NCI-H2081 treated with DMSO at 0.1 percent for 48 hours (cell line): ENCODE measurements at places on chromosomes 11 and 22.
A peak's percentile ranks its signal among the peaks of the same experiment; 100 is the strongest.

GRCh38 chr11:9266132-9266736 is 1.1 kb upstream of the DENND5A start:
- DNase-seq: no peak

DNA sequence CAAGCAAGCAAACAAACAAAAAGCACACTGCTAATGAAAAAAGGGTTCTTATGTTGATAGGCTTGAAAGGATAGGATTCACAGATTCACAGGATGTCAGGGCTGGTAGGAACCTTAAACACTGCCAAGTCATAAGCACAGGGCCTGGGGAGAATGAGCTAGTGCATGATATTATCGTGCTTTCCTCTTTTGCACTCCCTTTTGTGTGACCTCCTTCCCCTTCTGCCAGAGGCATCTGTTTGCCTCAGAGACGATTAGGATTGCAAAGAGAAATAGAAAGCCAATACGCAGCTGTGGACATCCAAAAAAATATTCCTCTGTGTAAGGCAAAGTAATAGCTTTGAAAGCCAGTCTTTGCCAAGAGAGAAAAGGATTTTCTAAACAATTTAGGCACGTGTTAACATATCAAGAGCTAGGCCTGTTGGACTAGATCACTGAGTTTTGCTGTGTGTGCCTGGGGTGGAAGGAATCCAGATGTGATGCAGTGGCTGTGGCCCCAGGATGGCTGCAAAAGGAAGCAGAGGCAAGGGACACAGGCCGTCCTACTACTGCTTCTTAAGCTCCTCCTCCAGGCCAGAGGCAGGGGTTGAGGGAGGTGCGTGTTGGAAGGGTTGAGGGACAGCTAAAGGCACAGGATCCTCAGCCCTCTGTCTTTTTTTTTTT is 30.6 kb downstream of the MCHR1 start:
- DNase-seq: no peak

DNA sequence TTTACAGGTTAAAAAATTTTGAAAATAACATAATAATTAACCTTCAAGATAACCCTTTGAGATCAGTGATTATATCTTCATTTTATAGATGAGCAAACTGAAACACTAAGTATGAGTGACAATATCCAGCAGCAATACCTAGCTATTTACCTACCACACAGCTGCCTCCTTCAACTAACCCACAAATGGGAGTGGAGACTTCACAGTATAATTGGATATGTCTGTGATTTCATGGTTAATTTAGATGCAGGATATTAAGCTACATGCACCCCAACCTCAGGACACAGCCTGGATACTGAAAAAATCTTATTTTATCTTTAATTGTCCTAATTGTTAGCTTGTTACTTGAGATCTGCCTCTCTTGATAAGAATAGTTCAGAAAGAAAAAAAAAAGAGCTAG is 297.2 kb upstream of the ANO5 start:
- DNase-seq: no peak

DNA sequence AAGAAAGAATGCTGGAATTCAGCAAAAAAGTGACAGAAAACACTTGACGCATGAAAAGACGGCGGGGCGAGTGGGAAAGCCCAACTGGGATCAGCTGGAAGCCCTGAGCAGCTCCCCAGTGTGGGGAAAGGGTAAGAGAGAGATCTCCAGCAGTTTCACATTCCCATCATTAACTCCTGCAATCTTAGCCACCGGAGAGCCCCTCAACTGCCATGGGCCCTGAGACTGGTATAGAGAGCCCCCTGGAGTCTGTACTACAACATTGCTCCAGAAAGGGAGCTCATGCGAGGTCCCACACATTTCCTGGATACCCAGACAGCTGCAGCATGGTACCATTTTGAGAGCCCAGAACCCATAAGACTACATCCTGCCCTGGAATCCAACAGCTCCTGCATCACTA is 31.1 kb downstream of the MRGPRX4 start:
- DNase-seq: no peak

- DNase-seq: no peak
Observed at GRCh38 chr22:17954200-17954859, 70.0 kb downstream of the MICAL3 start.

GRCh38 chr11:107203656-107204055 is 185.4 kb upstream of the GUCY1A2 start:
- no peak for DNase-seq

DNA sequence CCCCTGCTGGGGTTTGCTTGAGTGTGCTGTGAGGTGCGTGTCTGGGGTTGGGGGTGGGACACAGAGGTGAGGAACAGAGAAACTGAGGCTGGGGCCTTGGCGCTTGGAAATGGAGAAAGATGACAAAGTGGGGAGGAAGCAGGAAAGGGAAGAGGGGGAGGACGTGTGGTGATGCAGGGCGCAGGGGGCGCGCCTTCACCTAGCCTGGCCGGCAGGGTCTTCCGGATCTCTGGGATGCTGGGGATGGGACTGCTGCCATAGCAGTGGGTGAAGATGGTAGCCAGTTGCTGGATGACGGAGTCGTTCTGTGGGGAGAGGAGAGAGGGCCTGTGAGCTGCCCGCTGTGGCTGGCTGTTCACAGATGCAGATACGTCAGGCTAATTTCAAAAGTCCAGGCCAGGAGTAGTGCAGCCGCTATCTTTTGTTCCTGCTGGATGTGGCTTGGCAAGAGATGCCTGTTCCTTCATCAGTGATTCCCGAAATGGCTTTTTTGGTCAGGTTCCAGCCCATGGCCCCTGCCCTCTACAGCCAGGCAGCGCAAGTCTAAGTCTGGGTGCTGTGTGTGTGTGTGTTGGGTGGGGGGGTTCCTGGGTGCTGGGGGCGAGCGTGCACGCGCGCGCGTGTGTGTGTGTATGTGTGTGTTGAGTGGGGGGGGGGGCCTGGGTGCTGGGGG is 54.8 kb downstream of the NAT10 start:
- peak; percentile 2 for DNase-seq

DNA sequence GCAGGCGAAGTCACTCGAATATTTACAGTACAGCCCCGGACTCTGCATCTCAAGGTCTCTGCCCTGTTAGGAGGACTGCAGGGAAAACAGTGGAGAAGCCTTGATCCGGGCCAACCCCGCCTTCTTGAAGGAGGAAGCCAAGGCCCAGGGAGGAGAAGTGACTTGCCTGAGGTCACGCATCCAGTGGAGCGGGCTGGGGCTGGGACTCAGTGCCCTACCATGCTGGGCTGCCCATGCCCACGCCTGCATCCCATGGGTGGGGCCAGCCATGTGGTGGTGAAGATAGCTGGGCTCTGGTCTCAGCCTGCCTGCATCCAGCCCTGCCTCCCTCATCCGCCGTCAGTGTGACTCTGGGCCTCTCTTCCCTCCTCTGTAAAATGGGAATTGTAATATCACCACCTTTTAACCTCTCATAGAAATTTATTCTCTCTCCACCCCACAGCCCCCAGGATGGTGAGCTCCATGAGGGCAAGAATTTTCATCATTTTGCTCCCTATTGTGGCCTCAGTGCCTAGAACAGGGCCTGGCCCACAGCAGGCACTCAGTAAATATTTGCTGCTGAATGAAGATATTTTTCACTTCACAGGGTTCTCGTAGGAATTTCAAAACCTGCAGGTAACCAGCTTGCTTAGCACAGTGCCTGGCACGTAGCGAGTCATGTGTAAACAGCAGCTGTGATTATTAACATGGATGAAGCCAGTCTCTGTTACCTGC is 57.3 kb downstream of the OTOG start:
- DNase-seq: no peak

DNA sequence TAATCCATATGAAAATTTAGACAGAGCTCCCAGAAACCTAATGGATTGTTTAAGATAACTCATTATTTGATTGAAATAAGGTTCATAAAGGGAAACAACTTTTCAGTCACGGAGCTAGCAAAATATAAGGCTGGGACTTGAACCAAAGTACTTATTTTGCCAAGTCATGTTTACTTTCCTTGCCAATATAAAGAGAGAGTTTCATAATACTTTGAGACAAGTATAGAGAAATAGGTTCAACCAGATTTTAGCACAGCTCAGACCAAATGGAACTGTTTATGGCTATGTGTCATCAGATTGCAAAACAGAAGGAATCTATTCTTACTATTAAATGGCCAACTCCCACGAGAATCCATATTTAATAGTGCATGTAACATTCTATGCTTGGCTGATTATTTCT is 1517.5 kb upstream of the TENM4 start:
- no peak for DNase-seq

- DNase-seq: no peak
Observed at GRCh38 chr11:72735495-72736027, 16.6 kb downstream of the ARAP1 start.

DNA sequence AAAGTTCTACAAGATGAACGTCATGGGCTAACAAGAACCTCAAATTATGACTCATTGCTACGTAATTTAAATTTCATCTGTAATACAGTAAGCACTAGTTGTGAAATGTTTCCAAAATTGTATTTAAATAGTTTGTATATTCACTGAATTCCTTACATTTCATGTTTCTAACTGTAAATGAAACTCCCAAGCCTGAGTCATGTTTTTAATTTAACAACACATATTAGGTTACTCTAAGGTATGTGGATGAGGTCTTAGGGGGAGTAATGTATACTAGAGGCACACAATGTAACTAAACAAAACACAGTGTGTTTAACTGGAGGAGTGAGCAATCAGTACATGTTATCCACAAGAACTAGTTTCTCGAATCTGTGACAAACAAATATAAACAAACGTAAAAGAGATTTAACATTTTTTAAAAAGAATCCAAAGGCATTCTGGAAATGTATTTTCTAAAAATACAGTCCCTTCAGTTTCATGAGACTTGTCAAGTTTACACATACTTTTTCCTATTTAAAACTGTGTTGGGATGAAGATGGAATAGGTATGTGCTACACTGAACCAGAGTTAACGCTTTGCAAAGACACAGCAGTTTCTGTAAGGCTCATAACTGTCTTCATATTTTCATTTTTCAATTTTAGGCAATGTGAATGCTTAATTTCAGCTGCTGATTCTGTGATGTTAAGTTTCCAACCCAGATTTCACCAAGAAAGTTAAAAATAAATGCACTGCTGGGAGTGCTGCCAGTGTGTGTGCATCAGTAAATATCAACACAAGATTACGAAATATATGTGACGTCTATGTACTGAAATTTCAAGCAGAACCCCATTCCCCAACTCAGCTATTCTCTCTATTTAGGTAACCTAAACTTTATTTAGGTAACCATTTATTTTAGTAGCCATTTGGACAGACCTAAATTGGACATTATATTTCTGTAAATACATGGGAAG is 52.6 kb downstream of the PITPNB start:
- DNase-seq: no peak

DNA sequence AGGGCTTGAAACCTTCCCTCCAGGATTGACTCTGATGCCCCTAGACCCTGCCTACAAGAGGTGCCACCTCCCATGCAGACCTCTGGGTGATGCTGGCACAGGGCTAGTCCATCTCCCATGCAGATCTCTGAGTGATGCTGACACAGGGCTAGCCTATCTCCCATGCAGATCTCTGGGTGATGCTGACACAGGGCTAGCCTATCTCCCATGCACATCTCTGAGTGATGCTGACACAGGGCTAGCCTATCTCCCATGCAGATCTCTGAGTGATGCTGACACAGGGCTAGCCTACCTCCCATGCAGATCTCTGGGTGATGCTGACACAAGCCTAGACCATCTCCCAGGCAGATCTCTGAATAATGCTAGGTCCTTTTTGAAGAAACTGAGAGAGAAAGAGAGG is 321.7 kb downstream of the NTM start:
- no peak for DNase-seq

- DNase-seq: peak; percentile 51
Observed at GRCh38 chr11:22624742-22625447, 728 bp downstream of the FANCF start.

DNA sequence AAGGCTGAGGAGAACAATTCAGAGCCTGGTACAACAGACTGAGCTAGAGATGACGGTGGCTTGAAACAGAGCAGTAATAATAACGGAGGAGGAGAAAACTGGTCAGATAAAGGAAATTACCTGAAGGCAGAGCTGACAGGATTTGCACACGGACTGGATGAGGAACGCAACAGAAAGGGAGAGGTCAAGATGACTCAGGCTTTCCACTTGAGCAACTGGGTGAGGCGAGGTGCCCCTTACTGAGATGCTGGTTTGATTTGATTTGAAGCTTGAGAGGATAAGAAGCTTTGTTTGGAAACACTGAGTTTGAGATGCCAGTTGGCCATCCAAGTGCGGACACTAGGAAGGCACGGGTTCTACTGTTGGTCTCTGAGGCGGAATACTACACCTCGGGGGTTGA is 35.4 kb upstream of the NRIP3 start:
- DNase-seq: no peak

- DNase-seq: no peak
Observed at GRCh38 chr22:27670701-27671412, 130.7 kb downstream of the MN1 start.

DNA sequence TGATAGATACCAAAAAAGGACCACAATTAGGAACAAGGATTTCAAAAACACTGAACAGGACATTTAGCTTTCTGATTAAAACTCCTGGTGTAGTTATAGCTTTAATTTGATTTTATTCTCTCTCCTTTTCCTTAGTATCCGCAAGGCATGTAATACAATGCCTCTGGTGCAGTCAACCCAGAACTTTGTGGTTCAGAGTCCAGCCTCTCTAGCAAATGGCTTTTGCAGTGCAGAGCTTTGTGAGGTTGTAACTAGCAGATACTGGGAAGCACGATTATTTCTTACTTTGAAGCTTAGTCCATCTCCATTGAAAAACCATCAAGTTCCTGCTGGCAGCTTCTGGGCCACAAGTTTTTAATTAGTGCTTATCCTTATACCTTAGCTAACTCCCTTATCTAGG is 79.8 kb downstream of the GRIA4 start:
- no peak for DNase-seq

- DNase-seq: no peak
Observed at GRCh38 chr11:126061707-126062678, 673 bp downstream of the CDON start.

- no peak for DNase-seq
Observed at GRCh38 chr11:41414771-41415440, 44.5 kb downstream of the LRRC4C start.

- DNase-seq: no peak
Observed at GRCh38 chr22:44536411-44536810, 38.4 kb upstream of the RTL6 start.

- no peak for DNase-seq
Observed at GRCh38 chr11:33618351-33618710, 82.3 kb downstream of the C11orf91 start.

GRCh38 chr11:11789735-11790369 is 51.9 kb upstream of the USP47 start:
- DNase-seq: no peak

DNA sequence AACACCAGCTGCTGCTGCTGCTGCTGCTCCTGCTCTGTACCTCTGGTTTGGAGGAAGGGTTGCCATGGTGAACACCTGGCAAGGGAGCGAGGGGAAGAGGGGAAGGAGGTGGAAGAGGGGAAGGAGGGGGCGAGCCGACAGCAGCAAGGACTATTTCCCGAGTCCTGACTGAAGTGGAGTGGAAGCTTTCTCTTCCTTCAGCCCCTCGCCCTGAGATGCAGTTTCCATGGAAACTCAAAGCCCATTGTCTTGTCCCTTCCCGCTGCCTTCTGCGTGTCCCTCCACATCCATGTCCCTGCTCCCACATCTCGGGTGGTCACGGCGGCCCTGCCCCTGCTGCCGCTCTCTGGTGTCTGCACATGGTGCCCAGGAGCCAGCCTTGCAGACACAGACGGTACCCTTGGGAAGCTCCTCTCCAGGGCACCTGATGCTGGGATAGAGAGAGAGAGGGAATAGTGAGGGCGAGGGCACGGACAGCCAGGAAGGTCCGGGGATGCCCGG is 28.6 kb downstream of the FAM83F start:
- DNase-seq: no peak
